ENCODE measurements at places on chromosomes 7 and 10.

DNA sequence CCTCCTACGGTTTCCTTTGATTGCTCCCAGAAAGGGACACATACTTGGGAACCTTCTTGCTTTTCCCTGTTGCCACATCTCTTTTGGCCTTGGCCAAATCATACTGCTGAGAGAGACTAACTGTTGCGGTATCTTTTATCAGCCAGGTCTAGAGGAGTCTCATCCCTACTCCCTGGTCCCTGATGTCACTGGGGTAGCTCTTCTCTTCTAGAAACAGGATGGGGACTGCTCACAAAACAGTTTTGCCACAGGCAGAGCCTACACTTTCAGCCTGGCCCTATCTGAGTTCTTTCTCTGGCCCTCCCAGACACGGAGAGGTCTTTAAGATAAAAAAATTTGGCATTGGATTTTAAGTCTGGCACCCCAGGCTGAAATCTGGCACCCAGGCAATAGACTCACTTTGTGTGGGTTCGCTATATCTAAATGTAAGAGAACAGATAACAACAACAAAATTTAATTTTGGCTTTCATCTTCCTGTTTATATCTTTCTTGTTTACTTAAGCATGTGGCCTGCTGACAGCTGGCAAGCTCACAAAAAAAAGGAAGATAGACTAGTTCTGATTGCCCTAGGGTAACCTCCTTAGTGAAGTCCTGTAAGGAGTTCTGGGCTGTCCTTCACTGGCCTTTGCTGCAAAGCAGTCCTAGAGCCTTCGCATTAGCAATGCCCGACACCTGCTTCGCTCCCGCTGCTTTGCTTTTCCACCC is 228.3 kb upstream of the NPVF start:
- DNase-seq = no peak

DNA sequence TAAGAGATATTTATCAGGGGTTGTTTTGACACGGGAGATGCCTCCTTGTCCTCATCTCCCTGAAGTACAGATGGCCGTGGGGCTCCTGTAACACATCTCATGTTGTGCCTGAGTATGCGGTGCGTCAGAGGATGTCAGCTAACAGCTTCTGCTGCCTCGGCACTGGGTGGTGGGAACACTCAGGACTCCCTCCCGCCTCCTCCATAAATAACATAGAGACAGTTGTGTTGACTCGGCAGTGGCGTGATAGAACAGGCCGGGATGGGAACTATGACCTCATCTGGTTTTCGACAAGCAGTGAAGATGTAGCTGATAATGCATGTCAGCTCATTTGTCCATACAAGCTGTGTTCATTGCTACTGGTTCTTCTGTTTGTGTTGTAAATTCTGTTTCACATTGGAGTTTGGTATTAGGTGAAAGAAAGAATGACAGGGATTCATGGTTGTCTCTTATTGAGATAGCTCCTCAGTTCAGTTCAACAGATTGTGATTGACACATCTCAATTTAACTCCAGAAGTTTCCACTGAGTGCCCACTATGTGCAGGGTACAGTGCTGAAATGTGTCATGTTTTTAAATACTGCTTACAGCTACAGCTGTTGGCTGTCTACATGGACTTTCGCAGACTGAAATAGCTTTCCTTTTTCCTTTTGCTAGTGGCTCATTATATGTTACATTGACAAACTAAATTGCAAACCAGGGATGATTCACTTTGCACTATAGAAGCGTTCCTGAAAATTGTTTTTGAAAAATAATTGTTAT is 87.4 kb downstream of the CHN2 start:
- no peak for DNase-seq

- DNase-seq = no peak
Measured at GRCh38 chr10:3881622-3882021, 96.6 kb upstream of the KLF6 start.

DNA sequence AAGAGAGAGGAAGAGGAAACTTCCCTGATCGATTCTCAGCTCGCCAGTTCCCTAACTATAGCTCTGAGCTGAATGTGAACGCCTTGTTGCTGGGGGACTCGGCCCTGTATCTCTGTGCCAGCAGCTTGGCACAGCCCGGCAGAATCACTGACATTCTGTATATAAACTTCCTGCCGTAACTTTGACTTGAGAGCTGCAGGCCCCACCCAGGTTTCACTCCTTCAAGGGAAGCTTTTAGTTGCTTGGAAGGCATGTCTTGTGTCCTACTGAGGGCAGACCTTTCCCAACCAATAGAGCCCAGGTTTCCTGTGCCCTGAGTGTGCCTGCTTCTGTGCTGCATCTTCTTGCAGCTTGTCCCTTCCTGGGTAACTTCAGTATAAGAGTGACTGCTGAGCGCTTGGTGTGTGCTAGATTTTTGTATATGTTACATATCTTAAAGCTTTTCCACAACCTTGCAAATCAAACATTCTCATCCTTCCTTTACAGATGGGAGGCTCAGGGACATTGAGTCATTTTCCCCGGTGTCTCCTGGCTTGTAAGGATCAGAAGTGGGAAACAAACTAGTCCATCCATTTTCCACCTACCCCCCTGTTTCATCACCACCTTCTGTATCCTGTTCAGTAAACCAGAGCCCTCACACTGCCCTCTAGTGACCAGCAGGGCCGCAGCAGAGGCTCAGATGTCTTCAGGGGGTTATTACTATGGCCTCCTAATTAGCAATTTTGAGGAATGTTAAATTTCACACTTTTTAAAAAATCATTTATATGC is 225.2 kb upstream of the PRSS58 start:
- peak; percentile 33 for DNase-seq

GRCh38 chr10:25815999-25816768 is 117.8 kb upstream of the MYO3A start:
- no peak for DNase-seq

DNA sequence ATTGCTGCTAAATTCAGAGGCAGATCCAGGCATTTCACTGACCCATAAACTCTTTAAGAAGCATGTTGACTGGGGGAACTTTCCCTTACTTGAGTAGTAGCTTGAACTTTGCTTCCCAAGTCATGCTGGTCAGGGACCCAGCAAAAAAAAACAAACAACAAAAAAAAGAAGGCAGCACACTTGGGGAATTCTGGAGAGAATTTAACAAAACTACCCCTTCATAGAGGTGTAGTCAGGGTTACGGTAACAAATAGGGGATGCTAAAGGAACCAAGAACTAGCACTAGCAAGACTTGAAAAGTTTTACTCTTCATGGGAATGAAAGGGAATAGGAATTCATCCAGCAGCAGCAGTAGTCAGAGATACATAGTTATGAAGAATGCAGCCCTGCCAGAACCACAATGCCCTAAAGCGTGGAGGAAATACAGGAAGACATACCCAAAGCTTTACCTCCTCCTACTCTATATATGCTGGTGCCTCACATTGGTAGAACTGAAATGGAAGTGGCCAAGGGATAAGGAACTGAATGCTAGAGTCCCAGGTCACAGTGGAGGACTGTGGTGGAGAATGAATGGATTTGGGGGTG is 67.3 kb downstream of the PHYHIPL start:
- DNase-seq = no peak

GRCh38 chr7:138797715-138798320 is at the start of the genes ATP6V0A4 and TMEM213:
Gene ATP6V0A4 (minus strand): TSS chr7:138798196. CDS start chr7:138771247, 26,949 bp downstream.
Gene TMEM213 (plus strand): TSS chr7:138797994. CDS start chr7:138798105, 111 bp downstream.
- DNase-seq = no peak

DNA sequence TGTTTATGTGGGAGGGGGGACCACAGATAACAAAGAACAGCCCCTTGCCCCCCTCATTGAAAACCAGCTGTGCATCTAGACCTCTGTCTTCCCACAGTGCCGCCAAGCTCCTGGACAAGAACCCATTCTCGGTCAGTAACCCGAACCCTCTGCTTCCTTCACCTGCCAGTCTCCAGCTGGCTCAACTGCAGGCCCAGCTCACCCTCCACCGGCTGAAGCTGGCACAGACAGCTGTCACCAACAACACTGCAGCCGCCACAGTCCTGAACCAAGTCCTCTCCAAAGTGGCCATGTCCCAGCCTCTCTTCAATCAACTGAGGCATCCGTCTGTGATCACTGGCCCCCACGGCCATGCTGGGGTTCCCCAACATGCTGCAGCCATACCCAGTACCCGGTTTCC is 91.0 kb upstream of the PDCD4 start:
- DNase-seq = no peak

DNA sequence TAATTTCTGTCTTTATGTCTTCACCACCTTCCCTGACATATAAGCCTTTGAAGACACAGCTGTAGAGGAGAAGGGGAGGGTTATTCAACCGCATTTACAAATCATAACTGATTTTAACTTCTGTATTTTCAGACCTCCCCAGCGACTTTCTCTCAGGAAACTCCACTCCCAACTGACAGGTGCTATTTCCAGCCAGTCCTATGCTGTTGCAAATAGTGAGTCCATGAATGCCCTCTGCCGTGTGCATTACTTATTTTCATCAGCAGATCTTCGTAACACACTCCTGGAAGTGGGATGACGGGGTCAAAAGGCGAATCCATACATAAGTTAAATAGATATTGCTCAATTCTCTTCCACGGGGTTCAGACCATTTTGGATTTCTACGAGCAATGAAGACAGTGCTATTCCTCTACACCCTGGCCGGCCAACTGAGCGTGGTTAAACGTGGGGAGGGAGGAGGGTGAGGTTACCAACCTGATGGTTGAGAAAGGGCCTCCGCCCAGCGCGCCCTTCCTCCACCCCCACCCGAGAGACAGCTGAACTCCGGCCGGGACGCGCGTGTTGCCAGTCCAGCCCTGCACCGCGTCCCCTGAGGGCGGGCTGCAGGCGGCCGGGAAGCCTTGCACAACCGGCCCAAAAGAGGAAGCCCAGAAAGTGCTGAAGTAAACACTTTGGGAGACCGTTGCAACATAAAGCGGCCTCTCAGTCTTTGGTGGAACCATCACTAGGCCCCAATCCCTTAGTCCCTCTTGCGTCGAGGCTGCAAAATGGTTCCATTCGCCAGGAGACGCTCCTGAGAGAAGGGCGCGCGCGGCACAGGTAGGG is at the start of gene APBB1IP:
TSS of gene APBB1IP (plus strand) at position 705 of the 825 bp plus-strand sequence. CDS start 53,986 bp downstream, outside the sequence.
- DNase-seq = peak; percentile 63

GRCh38 chr10:132591166-132591971 is 53.8 kb downstream of the INPP5A start:
- DNase-seq = no peak

GRCh38 chr10:130725474-130725970 is 586.0 kb downstream of the TCERG1L start:
- DNase-seq = no peak

DNA sequence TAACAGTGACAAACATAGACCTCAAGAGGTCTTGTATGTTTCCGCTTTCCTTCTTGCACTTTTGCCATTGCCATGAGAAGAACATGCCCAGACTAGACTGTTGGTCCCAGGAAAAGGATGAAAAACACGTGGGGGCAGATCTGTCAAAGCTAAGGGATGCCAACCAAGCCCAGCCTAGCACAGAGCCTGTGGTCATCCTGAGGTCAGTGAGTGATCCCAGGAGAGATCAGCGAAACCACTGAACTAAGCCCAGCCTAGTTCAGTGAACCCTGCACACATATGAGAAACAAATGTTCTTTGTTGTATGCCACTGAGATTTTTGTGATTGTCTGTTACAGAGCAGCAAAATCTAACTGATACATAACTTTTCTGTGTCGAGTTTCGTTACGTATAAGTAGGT is 718.8 kb downstream of the MAGI2 start:
- DNase-seq = no peak

DNA sequence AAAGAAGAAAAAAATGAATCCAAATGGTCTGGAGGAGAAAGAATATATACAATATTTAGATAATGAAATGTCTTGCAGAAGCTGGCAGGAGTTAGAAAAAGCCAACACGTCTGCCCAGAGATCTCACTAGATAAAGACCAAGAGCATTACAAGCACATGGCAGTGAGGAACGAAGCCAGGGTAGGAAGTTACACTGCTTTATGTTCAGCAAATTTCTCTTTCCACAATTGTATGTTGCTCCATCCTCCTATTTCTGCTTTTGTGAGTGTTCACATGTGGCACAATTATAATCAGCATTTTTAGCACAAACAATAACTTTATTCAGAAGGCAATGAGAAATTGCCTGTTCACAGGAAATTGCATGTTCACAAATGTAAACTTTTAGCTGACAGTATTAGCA is 53.7 kb downstream of the LRRC17 start:
- no peak for DNase-seq

GRCh38 chr10:69455006-69455763 is 3.9 kb downstream of the TSPAN15 start:
- no peak for DNase-seq

GRCh38 chr7:133575726-133576440 is 323.0 kb downstream of the EXOC4 start:
- DNase-seq = no peak

DNA sequence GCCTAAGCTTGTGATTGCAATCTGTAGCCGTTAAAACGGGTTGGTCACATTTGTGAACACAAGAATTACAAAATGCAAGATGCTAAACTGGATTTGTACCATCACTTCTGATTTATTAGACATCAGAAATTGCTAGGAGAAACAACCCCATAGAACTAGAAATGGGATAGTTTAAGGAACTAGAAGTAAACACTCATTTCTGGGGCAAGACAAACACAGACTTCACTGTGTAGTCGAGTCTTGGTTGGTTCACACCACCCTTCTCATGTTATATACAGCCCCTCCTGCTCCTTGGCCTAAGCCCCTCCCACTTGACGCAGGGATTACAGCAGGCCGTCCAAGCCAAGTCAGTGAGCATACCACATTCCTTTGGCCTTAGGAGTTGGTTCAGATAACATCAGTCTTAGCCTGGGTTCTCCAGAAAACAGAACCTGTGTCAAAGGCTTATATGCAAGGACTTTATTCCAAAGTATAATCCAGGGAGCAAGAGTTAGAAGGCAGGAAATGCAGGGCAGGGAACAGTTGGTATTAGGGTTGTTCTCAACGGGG is 2.0 kb upstream of the NRAP start:
- DNase-seq = no peak

- DNase-seq = no peak
Measured at GRCh38 chr10:46029461-46030030, 877 bp downstream of the NCOA4 start.

- DNase-seq = no peak
Measured at GRCh38 chr7:20738518-20739481, 47.9 kb downstream of the SP8 start.

DNA sequence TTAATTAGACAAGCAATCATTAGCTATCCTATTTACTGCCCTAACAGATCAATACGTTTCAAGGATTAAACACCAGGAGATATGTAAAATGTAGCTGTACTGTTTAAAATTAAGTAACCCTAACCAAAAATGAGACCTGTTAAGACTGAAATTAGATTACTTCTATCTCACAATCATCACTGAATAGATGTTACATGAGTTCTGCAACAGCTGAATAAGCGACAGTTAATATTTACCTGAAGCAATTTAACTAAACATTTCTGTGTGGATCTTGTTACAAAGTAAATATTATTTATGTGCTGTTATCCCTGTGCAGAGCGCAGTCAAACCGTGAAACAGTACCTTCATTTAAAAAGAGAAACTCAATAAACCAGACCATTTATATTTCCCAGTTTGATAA is 122.5 kb downstream of the RELN start:
- no peak for DNase-seq

Measured in GM20000 (cell line).